ENCODE measurements at places on chromosomes 16 and 17.

- DNase-seq, result no peak
- H3K4me1 ChIP-seq, result no peaks in the 10 kb centered on the region
- H3K36me3 ChIP-seq, result no peaks in the 10 kb centered on the region
- peaks cover 16% of the 10 kb centered on the region for H3K27me3 ChIP-seq
Observed at GRCh38 chr17:32277284-32277683, 11.7 kb downstream of the RHBDL3 start.

DNA sequence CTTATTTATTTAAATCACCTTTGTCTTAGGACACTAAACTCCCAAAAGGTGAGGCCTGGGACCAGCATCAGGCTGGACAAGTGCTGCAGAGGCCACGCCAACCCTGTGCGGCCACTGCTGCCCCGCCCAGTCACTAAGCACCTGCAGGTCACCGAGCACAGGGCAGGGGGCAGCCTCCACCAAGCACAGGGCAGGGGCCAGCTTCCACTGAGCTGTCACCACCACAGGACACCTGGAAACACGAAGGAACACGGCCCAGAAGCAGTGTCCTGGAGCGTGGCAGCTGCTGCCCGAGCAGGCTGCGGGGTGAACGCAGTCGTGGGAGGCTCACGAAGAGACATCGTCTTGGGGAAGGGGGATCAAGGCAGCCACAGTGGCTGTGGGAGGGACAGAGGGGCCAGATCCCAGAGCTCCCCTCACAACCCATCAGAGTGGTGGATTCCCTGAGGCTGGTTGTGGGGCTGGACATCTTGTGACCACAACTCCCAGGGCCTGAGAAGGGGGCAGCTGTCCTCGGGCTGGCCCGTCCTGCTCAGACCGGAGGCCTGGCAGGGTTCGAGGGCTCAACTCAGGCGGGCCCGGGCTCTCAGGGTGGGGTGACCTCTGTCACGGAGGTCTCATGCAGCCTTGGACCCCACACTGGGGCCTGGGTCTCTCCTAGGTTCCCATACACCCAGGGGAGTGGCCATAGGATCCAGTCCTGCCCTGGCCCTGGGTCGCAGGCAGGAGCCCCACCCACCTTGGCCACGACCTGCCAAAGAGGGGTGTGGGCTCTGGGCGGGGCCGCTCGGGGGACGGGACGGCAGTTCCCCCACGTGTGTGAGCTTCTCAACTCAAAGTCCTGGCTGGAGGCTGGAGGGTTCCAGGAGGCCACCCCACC lies 18.7 kb downstream of the RAB40B start:
- DNase-seq, result no peak
- H3K36me3 ChIP-seq, result no peaks in the 10 kb centered on the region
- no peaks in the 10 kb centered on the region for H3K4me1 ChIP-seq
- no peaks in the 10 kb centered on the region for H3K27me3 ChIP-seq
- no peak overlapping the region for H3K27ac ChIP-seq

DNA sequence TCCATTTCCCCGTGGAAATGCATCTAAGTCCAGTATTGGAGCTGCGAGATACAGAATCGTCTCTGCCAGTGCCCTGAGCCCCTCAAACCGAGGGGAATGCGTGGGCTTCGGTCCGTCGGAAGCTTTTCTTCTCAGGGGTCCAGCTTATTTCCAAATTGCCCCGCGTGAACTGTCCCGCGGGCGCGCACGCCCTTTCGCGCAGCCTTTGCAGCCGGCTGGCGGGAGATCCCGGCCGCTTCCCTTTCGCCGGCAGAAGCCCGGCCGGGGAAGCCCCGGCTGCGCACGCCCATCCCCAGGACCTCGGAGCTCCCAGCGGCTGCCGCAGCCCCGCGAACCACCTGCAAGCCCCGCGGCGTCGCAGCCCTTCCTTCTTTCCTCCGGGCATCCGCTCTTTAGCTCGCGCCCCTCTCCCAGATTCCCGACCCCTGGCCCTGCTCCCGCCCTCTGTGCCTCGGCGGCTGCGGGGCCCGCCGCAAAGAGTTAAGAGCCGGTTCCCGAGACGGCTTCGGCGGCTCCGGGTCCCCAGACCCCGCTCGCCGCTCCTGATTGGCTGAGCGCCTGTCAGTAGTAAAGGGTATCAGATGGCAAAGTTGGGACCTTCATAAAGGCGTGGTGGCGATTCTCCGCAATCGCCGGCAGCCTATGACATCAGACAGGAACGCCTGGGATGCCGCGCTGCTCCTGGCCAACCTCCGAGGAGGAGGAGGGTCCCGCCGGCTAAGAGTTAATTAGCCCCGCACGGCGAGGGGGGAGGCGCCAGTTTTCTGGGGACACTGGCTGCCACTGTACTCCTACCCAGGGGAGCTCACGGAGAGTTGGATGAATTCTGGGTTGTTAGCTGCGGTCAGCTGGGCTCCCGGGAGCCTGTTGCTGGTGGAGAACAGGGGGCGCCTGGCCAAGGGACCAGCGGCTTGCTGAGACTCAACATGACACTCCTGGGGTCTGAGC lies at the start of gene MYOCD:
Gene MYOCD, plus strand, starts transcription at position 628 of the 948 bp plus-strand sequence. Its CDS starts 299 bp downstream, at position 927.
- no peaks in the 10 kb centered on the region for H3K4me1 ChIP-seq
- no peak for DNase-seq
- no peak within 1 kb of the TSS for H3K4me3 ChIP-seq
- H3K27ac ChIP-seq, result no peak within 1 kb of the TSS
- H3K27me3 ChIP-seq, result peaks cover 75% of the 10 kb centered on the region
- no peaks in the 10 kb centered on the region for H3K36me3 ChIP-seq

- no peaks in the 10 kb centered on the region for H3K4me1 ChIP-seq
- no peak overlapping the region for H3K4me3 ChIP-seq
- H3K27me3 ChIP-seq, result peaks cover 16% of the 10 kb centered on the region
- no peaks in the 10 kb centered on the region for H3K36me3 ChIP-seq
Observed at GRCh38 chr16:58413359-58413758, 21.1 kb downstream of the GINS3 start.
